ENCODE measurements at places on chromosomes 5 and 9.

DNA sequence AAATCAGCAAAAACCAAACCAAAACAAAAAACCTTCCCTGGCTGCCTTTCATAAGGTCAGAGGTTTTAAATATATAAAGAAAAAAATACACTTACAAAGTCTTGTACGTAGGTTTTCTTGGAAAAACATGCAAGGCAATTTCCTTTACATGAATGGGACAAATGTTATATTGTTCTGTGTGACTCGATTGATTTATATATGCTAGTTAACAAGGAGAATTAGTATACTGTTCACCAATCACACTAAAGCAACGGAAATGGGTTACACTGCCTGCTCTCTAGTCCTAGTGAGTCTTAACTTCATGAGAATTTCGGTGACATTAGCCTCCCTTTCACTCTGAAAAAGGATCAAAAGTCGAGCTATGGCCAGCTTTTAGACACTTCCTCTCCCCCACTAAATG is 5.5 kb downstream of the GDF9 start:
- DNase-seq: no peak

GRCh38 chr5:83118471-83118870 is 41.1 kb downstream of the XRCC4 start:
- no peak for DNase-seq

- no peak for DNase-seq
Measured at GRCh38 chr5:7910738-7911428, 41.9 kb downstream of the MTRR start.

DNA sequence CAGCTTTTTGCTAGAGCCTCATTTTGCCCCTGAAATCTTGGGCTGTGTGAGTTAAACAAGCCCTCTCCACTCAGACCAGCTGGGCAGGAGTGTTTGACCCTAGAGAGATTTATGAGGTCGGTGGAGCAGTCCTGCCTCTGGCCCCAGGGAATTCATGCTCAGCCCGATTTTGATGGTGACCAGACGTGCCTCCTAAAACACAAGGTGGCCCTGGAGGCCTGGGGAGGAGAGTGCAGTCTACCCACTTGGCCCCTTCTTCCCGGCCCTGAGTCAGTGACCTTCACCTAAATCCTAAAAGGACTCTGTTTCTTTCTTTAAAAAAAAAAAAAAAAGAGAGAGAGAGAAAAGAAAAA is 86.6 kb upstream of the SAP30L start:
- no peak for DNase-seq

- DNase-seq: no peak
Measured at GRCh38 chr9:81650586-81651515, 38.5 kb downstream of the TLE1 start.

DNA sequence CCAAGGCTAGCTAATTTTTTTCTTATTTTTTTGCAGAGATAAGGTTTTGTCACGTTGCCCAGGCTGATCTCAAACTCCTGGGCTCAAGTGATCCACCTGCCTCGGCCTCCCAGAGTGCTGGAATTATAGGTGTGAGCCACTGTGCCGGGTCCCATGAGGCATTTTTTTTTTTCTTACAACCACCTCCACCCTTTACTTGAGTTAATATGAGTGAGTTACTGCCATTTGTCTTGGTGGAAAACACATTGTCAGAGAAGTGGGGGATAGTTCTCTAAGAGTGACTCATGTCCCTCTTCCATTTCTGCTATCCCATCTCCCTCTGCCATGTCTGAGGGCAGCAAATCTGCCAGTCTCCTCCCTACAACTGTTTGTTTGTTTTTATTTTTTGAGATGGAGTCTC is 163.4 kb upstream of the CLINT1 start:
- no peak for DNase-seq

GRCh38 chr5:1080432-1080831 is 31.4 kb downstream of the SLC12A7 start:
- DNase-seq: no peak

DNA sequence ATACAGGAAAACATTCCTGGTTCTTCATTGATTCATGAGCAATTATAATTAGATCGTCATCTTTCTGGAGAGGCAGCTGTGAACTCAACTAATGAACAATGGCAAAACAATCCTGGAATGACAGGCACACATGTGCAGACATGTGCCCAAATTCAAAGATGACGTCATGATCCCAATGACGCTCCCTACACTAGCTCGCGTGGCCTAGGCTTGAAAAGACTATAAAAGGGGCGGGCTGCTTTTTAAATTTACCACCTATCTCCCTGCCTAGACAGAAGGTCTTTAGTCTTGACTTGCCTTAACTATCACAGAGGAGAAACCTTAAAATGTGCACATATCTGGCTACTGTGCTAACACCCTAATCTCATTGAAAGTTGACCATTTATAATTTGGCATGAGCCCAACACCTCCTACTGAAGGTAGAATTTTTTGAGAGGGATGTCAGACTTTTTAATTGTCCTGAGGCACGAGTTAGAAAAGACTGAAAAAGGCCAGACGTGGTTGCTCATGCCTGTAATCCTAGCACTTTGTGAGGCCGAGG is 88.2 kb downstream of the PRRT1B start:
- DNase-seq: no peak

DNA sequence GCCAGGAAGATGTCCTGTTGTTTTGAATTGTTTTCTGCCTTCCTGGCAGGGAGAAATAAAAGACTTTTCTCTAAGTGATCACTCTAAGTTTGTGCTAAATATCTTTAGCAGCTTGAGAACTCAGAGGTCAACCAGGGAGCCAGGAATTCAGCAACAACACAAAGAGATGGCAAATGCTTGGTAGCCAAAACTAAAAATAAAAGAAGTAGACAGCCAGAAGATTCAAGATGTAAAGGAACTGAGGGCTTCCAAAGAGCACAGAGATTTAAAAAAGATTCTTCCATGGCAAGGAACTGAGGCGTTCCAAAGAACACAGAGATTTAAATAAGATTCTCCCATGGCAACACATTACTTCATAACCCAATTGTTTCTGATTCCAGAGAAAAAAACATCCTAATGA is 9.6 kb downstream of the DNAH5 start:
- no peak for DNase-seq

DNA sequence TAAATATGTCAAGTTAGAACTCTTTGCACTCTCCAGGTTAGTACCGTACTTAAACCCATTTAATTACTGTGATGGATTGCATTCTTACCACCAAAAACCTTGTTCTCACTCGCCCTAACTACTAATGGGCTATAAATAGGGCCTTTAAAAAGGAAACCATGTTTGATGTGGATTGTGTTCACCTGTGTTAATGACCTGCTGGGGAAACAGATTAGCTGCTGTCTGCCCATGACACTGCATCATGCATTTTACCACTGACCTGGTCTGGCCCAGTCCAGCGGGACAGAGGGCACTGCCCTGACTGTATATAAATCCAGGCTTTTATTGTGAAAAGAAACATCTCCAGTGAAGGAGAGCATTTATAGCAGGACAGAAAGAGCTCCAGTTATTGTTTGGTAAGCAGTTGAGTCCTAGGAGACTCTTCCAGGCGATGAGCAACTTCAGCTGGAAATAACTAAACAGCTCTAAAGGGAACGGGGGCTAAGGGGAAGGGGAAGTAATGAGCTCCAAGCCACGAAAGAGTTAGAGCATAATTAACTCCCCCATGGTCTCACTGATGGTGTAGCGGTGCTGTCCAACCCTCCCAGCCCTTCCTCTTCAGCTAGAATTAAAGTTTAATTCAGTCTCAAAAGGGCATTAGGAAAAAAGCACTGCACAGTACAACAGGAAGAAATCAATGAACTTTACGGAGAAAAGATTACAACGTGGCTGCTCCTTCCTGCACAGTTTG is 303.1 kb downstream of the ENC1 start:
- no peak for DNase-seq

DNA sequence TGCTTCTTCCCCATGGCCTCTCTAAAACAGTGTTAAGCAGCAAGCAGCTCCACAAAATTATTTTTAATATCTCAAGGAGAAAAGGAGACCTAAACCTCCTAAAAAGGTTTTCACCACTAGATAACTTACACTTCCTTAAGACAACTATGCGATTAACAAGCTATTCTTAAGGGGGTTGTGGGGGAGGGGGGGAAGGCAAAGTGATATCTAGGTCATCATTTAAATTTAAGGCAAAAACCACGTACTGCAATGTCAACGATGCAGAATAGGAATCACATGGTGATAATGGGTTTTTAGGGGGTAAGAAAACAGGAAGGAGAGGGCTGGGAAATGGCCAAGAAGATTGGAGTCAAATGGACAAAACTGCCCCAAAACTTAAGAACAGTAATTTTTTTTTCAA is 32.6 kb downstream of the CSNK1A1 start:
- no peak for DNase-seq

DNA sequence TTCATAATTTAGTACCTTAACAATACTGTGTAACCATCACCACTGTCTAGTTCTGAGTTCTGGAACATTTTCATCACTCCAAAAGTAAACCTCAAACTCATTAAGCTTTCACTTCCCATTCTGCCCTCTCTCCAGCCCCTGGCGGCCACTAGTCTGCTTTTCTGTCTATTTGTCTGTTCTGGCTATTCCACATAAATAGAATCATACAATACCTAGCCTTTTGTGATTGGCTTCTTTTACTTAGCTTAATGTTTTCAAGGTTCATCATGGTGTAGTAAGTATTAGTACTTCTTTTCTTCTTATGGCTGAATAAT is 138.7 kb downstream of the RAPGEF6 start:
- DNase-seq: no peak

- no peak for DNase-seq
Measured at GRCh38 chr9:99488131-99489059, 266.3 kb downstream of the SEC61B start.

- no peak for DNase-seq
Measured at GRCh38 chr9:89008055-89008743, 16.9 kb downstream of the S1PR3 start.

- no peak for DNase-seq
Measured at GRCh38 chr5:105836887-105837286, 1833.8 kb downstream of the EFNA5 start.

- DNase-seq: no peak
Measured at GRCh38 chr9:136903041-136903554, 16.8 kb downstream of the TRAF2 start.

- no peak for DNase-seq
Measured at GRCh38 chr9:89879276-89879675, 274.5 kb downstream of the GADD45G start.

- no peak for DNase-seq
Measured at GRCh38 chr5:175282611-175283225, 161.3 kb downstream of the DRD1 start.

DNA sequence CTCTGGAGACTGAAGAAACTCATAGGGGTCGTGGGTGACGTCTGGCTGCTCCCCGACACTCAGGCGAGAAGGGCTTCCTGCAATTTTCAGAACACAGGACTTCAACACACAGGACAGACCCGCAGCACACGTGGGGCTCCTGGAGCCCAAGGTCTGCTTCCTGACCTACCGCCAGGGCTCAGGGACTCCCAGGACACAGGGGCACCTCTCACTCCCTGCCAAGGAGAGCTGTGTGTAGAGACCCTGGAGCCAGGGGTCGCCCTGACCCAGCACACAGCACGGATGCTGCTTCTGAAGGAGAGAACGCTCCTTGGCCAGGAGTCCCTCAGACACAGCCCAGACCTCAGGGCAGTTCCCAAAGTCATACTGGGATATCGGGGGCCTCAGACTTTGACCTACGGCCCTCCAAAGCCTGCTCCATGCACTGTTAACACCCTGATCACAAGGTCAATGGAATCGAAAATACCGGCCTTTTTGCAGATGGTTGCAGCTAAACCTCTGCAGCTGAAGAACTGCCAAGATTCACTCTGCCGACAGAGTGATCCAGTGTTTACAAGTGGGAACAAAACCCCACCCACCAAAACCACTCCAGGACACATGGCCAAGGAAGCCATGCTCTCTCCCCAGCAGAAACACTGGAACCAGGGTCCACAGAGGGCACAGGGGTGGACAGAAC is 13.8 kb upstream of the ZDHHC11 start:
- DNase-seq: no peak

DNA sequence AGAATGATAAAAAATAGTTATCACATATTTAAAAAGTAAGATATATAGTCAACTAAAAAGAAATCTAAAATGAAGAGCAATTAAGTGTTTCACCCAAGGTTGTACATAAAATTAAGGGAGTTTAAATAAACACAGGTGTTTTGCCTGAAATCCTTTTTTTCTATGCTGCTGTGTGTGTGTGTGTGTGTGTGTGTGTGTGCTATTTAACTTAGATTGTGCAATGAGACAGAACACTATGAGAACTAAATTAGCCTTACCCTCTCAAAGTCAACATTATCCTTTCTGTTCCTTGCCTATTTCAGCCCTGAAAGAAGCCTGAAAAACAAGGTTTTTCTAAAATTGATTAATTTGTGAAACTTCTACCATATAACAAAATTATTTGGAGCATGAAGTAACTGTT is 516.2 kb downstream of the ELAVL2 start:
- DNase-seq: no peak

- DNase-seq: no peak
Measured at GRCh38 chr5:179404321-179405053, 59.2 kb upstream of the ADAMTS2 start.

DNA sequence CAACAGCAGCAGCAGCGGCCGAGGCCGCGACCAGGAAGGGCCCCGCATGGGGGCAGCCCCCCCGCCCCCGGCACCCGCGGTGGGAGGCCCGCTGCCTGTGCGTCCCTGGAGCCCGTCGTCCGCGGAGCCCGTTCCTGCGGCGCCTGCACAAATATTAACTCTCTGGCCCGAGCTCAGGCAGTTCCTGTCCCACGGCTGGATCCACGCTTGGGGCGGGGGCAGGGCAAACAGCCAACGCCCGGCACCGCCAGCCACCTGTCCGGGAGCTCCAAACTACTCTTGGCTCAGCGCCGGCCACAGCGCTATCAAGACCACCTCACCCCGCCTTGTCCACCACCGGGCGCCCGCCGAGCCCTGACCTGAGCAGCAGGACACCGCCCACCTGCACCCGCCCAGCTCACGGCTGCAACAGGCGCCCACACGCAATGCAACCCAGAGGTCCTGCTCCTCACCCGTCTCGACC is at the start of gene LRRC26:
Gene LRRC26, minus strand, starts transcription at position 156 of the 463 bp plus-strand sequence. Its CDS starts 108 bp downstream, at position 48.
- no peak for DNase-seq

GRCh38 chr5:160280384-160281095 is 31.8 kb downstream of the CCNJL start:
- DNase-seq: no peak

- DNase-seq: peak; percentile 59
Measured at GRCh38 chr5:141186897-141187512, at the start of gene PCDHB9. Gene PCDHB9, plus strand, starts transcription at chr5:141187161. Its CDS starts 158 bp downstream, at chr5:141187319.

GRCh38 chr5:90071656-90072055 is 337.9 kb downstream of the CETN3 start:
- DNase-seq: no peak

- no peak for DNase-seq
Measured at GRCh38 chr9:79719021-79719420, 147.3 kb downstream of the TLE4 start.

- DNase-seq: no peak
Measured at GRCh38 chr5:2688586-2688985, 62.9 kb downstream of the IRX2 start.

DNA sequence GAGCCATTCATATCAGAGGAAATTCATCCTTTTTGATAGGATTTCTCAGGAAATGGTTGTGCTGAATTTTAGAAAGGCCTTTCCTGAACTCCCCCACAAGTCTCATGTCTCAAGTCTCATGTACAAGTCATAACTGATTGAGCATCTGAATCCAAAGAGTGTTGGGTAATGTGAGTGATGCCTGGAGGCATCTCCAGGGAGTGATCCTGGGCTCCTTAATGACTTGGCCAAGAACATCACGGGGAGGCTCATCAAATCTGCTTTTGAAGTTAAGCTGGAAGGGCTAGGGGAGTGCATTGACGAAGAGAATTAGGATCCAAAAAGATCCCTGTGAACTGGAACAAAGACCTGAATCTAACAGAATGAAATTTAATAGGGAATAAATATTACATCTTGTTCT is 79.2 kb downstream of the MAST4 start:
- no peak for DNase-seq
